ENCODE measurements at places on chromosomes 1 and 21. TPM values are rescaled to one million over a fixed set of nuclear protein-coding genes. Genes with fewer than 3 reads are reported as not detected.

The OR6K6 gene
- not detected for total RNA-seq

The ERVH48-1 gene
- total RNA-seq = 0.22 TPM

The ADORA1 gene
- total RNA-seq = 5.0 TPM

The CFAP107 gene
- total RNA-seq = not detected

The PROK1 gene
- total RNA-seq = not detected

The ENTREP3 gene
- total RNA-seq = 10.3 TPM

The GBP1 gene
- 27.8 TPM for total RNA-seq

The IRF6 gene
- under 0.01 TPM for total RNA-seq

The RIMKLA gene
- total RNA-seq = under 0.01 TPM

The EXTL1 gene
- 0.43 TPM for total RNA-seq

The CCDC30 gene
- total RNA-seq = 0.66 TPM

The C1orf56 gene
- 2.9 TPM for total RNA-seq

All from placental pericyte (primary cell).